ENCODE measurements at places on chromosomes 1 and 21.

DNA sequence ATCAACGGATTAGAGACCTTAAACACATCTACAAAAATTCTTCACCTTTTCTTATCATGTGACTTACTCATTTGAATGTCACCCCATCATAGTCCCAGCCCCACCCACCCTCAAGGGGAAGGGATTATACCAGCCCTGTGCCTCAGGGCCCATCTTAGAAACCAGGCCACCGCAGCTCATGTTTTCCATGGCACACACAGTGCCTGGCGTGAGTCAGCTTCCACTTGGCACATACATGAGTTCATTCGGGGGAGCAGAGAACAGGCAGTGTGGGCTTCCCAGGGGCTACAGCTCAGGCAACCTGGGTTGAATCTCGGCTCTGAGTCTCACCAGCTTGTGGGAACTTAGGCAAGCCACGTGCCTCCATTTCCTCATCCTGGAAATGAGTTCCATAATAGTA is 310.6 kb downstream of the NPHP4 start:
- DNase-seq: no peak

DNA sequence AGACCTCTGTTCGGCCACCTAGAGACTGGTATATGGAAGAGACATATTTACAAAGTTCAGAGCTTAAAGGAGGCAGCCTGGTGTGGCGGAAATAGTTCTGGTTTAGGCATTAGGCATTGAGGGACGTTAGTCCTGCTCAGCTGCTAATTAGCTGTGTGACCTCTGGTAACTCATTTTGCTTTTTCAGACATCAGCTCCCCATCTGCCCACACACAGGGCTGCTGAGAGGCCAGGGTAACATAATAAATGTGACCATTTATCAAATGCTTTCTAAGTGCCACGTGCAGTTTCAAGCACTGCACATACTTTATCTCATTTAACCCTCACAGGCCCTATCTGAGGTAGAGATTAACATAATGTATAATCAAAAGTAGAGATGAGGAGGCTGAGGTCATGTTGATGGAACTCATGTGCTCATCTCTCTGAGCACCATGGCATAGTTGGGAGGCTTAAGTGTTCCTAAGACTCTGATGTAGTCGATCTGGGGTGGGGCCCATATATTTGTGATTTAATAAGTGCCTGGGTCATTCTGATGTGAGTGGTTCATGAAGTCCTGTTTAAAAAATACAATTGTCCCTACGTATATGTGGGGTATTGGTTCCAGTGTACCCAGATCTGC is 267.2 kb upstream of the PLXNA2 start:
- no peak for DNase-seq

DNA sequence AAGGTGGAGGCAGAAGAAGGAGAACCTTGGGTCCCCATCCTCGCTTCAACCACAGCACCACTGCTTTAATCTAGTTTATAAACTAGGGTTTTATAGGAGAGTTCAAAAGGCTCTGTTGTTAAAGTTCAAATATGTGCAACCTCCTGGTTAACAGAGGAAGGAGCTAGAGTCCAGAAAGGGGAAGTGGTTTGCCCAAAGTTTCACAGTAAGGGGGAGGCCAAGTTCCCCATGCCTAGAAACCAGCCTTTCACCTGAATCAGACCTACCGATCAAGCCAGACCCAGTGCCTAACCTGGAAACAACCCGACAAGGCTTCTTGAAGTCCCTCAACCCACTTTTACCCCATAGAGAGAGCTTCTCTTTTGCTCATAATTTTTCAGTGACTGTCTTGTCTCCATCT is 106.5 kb downstream of the PLPP3 start:
- DNase-seq: no peak

- DNase-seq: peak; percentile 2
These were observed 33.6 kb upstream of the GPR52 start for GRCh38 chr1:174414203-174414602.

DNA sequence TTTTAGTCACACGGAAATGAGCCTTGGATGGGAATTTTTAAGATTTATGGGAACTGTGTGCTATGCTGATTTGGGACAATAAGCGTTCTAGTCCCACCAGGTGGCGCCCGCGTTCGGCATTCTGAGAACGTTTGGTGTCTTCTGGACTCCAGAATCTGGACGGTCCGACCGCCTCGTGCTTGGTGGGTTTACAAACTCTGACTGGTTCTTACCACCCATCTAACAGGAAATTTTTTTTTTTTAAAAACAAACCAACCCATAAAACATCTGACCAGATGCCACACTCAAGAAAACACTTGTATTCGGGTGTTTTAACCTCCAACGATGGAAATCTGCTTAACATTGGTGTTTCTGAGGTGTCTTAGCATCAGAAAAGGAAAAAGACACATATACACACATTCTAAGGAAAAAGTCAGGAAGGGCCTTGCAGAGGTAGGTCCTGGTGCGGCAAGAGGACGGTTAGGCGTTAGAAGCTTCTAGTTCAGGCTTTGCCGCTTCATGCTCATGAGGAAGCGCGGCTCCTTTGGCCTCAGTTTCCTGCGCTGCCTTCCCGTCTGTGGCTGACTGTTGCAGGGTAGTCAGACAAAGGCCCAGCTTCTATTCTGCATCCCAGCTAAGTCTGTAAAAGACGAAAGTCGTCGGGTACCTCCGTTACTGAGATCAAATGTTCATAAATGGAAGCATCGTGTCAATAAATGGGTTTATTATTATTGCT is 814 bp upstream of the DYRK3 start:
- peak; percentile 73 for DNase-seq

GRCh38 chr1:11519629-11520031 is 40.7 kb downstream of the DISP3 start:
- DNase-seq: no peak

- DNase-seq: peak; percentile 90
These were observed at the start of gene LMNA for GRCh38 chr1:156114101-156114918. Gene LMNA, plus strand, starts transcription at chr1:156114711. Its CDS starts 208 bp downstream, at chr1:156114919.

DNA sequence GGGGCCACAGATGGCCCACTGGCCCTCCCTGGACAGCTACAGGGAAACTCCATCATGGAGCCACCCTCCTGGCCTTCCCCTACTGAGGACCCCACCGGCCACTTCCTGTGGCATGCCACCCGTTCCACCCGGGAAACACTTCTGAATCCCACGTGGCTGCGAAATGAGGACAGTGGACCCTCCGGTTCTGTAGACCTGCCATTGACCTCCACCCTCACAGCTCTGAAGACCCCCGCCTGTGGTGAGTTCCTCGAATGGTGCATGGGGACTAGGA is 40.3 kb downstream of the UMODL1 start:
- DNase-seq: no peak

- no peak for DNase-seq
These were observed 82.4 kb downstream of the ZMYM4 start for GRCh38 chr1:35350872-35351271.

DNA sequence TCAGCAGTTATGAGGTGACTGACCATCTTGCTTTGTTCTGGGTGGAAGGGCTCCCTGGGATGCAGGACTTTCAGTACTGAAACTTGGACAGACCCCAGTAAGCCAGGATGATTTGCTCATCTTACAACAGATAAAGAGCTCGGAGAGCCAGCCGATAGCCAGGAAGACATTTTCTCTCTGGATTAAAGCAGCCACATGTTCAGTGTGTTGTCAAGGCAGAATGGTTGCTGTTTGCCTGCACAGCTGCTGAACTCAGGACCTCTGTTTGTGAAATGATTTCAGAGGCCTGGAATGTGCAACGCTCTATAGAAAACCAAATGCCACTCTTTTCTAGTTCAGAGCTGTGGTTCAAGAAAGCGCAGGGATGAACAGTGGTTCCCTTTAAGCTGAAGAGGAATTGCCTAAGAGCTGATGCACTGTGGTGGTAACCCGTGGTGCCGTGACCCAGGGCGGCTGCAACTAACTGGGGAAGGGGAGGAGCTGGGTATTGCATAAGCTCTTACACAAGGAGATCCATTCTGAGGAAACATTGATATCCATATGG is 40.7 kb downstream of the CASQ2 start:
- DNase-seq: peak; percentile 7

DNA sequence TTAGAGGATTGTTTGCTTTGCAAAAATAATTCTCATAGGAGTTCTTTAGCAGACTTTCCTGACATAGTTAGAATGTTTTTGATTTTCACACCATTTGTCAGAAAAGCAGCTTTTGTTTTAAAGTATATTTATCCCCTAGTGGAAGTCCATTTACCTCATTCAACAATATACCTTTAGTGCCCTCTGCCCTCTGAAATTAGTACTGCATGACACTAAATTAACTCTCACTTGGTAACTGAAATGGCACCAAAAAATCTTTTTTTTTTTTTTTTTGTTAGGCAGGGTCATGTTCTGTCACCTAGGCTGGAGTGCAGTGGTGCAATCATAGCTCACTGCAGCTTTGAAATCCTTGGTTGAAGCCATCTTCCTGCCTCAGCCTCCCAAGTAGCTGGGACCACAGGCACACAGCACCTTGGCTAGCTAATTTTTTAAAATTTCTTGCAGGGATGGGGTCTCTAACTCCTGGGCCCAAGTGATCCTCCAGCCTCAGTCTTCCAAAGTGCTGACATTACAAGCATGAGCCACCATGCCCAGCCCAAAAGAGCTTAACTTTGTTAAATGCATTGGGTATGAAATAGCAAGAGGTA is 13.6 kb downstream of the LRRC42 start:
- peak; percentile 75 for DNase-seq

DNA sequence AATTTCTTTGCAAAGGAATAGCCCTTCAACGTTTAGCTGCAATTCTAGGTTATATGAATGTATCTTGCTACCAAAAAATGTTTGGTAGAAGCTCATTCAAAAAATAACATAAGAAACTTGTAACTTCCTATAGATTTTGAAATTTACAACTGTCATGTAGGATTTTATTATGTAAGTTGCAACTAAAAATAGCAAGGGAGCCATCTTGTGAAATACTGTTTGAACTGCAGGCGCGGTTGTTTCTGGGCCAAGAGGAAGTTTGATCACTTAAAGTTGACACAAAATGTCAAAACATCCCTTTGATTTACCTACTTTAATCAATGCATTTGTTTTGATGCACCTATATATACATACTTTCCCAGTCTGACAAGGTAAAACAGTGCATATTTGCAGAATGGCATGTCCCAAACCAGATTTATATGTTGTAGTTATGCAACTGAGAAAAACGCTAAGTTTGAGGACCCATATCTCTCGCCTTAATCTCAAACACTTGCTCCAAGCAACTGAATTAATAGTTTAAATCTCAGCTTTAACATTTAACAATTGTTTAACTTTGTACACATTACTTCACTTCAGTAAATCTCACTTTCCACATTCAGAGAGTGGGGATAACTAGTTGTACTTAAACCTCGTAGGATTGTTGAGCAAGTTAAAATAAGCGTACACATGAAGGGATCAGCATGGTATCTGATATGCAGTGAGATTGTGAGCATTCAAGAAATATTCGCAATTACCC is 63.9 kb downstream of the KCNK2 start:
- no peak for DNase-seq

DNA sequence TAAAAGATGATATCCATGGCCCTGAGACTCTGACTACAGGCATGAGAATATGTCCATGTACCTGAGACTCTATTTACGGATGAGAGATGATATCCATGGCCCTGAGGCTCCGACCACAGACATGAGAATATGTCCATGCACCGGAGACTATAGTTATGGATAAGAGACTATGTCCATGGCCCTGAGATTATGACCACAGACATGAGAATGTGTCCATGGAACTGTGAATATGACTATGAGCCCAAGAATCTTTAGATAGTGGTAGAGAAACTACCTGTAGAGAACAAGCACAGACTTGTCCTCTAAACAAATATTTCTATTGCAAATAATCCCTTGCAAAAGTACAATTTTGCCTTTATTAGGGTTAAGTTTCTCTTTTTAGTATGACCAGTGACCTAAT is 263.2 kb downstream of the PCP4 start:
- no peak for DNase-seq
